ENCODE measurements at places on chromosomes 13 and 19.

GRCh38 chr19:36030264-36031148, 2.2 kb downstream of the CLIP3 start:
- DNase-seq: peak; percentile 47

DNA sequence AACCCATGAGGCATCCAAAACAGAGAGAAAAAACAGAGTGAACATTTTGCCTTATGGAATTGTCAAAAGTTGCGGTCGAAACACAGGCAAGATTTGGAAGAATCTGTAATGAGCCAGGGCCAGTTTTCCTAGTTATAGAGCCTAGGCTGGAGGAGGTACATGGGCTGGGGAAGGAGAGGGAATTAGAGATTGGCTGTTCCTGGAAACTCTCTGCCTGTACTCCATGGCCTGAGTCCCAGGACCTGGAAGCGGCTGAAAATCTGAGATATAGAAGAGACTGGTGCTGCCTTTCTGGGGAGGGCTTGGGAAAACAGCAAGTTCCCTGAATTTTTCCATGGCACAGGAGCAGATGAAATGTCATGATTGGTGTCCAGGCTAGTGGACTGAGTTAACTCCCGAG, 122.8 kb upstream of the KLF12 start:
- DNase-seq: no peak

GRCh38 chr13:112175162-112176075, 108.5 kb downstream of the SOX1 start:
- no peak for DNase-seq

DNA sequence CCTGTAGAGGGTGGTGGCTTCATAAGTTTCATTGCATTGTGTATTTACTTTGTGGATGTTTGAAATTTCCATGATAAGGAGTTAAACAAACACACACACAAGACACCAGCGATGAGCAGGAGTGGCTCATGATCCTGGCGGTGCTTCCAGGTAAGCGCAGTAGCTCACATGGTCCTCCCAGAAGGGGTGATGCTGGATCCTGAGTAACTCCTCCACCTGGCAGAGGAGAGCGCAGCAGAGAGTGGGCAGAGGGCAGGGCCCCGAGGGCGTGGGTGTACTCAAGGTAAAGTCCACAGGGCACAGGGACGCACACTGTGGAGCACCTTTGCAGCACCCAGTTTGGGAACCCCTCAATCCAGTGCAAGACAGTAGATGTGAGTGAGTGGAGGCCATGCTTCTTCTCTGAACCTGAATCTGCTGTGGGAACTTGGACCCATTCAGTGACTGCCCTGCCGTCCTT, 54.0 kb downstream of the RFX2 start:
- no peak for DNase-seq

DNA sequence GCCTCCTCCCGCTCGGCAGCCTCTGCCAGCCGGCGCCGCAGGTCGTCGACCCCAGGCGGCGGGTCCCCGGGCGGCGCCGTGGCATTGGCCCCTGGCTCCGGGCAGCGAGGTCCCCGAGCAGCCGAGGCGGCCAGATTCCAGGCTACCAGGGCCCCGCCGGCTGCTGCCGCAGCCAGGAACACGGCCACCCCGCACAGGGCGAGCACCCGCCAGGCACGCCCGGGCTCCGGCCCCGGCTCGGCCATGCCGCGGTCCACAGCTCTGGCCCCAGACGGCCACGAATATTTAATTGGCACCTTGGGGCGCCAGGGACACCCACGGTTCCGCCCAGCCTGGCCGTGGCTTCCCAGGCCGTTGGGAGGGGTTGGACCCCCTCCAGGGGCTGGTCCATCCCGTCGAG, at the start of gene CCDC194:
Gene CCDC194, minus strand, starts transcription at position 283 of the 400 bp plus-strand sequence. Its CDS starts 38 bp downstream, at position 245.
- DNase-seq: no peak

DNA sequence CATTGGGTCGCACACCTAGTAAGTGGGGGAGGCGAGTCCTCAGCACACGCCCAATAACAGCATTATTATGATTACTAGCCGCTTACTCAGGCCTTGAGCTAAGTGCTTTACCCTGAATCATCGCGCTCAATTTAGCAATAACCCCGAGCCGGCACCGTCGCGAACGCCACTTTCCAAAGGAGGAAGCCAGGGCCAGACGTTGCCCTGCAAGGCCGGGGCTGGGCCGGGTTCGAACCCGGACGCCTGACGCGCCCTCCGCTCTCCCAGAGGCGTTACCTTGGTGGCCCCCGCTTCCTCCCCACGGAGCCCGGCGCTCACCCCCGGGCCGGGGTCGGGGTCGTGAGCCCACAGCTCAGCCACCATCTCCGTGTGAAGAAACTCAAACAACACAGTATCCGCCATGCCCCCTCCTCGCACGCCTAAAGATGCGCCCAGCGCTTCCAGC, at the start of gene TRAPPC6A:
Gene TRAPPC6A, minus strand, starts transcription at position 421 of the 445 bp plus-strand sequence. Its CDS starts 19 bp downstream, at position 402.
- DNase-seq: peak; percentile 53

DNA sequence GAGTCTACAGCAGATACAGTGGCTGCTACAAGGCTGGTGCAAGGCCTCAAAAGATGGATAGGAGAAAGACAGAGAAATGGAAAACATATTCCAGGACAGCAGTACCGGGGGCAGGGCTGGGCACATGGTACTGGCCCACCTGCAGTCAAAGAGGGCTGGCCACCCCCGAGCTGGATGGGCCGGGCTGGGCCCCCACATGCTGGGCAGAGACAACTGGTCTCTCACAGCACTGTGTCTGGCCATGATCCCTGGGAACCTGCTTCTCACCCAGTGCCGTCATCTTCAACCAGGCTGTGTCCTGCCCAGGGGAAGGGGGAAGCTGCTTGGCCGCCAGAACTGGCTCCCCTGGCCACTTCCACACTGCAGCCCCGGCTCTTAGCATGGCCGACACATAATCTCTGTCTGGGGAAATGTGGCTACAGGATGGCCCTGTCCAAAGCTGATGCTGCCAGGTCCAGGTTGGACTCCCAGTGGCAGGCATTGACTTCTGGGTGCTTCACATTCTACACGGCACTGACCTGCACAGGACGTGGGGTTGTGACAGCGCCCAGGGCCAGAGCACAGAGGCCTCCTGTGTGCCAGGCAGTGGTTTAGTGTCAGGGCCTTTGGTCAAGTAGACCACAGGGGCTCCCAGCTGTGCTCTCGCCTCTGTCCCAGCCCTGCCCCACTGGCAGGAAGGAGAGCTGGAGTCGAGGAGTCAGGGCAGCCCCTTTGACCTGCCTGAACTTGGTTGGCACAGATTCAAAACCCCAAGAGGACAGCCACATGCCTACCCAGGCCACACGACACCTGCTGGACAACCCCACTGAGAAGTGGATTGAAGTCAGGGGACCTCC, 21.7 kb downstream of the PEPD start:
- no peak for DNase-seq

DNA sequence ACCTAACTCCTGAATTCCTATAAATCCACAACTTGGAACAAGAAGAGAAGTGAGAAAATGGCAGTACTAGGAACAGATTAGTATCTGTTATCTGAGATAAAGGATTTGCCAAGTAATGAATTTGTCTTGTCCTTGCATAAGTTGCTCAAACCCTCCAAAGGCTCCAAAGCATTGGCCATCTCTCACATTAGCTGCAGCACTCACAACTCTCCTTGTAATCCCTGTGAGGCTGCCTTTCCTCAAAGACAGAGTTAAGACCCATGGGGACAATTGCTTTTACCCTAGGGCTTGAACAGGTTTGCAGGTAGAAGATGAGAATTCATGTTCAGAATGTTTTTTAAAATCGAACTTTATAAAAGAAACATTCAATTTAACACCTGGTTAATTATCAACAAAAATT, 1702.2 kb downstream of the EFNB2 start:
- no peak for DNase-seq

DNA sequence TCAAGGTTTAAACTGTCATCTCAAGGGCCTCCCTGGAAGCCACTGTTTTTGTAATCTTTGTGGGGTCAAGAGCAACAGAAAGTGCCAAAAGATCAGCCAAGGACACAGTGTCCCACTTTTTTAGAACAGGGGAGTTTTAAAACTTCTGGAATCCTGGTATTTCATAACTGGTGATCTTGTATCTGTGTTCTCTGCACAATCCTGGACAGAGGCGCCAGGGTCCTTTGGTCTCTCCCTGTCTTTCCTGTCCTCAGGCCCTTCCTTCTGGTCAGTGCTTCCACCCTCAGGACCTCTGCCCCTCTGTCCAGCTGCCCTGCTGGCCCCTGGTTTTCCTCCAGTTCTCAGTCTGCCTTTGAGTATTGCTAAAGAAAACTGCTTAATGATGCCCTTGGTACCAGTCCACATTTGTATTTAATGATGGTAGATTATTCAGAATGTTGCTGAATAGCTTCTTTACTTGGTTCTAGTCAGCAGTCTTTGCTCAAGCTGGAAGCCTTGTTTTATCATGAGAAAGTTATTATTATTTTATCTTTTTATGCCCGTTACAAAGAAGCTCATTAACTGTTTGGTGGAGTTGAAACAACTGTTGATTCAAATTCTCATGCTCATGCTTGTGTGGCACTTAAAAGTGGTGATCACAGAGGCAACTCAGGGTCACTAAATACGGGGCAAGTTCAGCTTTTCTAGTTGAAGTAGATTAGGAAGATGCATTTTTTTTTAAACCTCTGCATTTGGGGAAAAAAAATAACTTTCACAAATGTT, 47.5 kb downstream of the WASF3 start:
- no peak for DNase-seq

GRCh38 chr19:40191836-40192646, 815 bp downstream of the MAP3K10 start:
- peak; percentile 15 for DNase-seq

DNA sequence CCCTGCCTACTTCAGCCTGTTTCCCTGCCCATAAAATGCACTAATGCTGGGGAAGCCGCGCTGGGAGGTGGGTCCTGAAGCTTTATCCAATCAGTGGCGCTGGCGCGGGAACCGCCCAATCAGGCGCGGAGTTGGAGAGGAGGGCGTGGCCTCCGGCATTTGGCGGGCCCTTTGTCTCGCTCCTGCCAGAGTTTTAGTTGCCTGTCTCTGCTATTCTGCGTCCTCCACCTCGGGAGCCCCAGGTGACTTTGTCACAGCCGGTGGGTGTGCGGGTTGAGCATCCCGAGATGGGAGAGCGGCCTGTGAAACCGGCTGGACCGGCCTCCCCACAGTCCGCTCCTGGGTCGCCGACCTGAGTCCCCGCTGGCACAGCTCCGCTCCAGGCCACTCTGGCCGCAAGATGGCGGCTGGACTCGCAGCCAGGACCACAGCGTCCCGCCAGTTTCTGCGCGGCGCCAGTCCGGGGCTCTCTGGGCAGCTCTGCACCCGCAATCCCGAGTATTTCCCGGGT, 30.7 kb upstream of the ZNF429 start:
- peak; percentile 58 for DNase-seq

- DNase-seq: no peak
Observed at GRCh38 chr19:30120860-30121484, 178.9 kb downstream of the URI1 start.

GRCh38 chr13:26422036-26422435, 135.4 kb upstream of the WASF3 start:
- no peak for DNase-seq

- no peak for DNase-seq
Observed at GRCh38 chr13:79898202-79898826, 417.4 kb downstream of the NDFIP2 start.

GRCh38 chr19:18306888-18307260, 16.0 kb downstream of the LSM4 start:
- DNase-seq: peak; percentile 44

DNA sequence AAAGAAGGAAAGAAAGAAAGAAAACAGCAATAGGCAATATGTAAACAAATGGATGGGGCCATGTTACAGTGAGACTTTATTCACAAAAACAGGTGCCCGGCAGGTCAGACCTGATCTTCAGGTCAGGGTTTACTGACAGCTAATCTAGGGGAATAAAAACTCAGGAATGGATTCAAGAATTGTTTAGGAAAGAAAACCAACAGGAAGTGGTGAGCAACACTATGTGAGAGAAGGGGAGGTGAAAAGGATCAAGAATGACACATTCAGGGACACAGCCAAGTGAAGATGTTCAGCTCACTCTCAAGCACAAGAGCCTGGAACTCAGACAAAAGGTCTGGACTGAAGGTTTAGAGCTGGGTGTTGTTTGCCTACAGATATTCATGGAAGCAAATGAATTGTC, 244.5 kb downstream of the EFNB2 start:
- peak; percentile 73 for DNase-seq

- DNase-seq: no peak
Observed at GRCh38 chr13:61039302-61039701, 376.3 kb downstream of the PCDH20 start.

DNA sequence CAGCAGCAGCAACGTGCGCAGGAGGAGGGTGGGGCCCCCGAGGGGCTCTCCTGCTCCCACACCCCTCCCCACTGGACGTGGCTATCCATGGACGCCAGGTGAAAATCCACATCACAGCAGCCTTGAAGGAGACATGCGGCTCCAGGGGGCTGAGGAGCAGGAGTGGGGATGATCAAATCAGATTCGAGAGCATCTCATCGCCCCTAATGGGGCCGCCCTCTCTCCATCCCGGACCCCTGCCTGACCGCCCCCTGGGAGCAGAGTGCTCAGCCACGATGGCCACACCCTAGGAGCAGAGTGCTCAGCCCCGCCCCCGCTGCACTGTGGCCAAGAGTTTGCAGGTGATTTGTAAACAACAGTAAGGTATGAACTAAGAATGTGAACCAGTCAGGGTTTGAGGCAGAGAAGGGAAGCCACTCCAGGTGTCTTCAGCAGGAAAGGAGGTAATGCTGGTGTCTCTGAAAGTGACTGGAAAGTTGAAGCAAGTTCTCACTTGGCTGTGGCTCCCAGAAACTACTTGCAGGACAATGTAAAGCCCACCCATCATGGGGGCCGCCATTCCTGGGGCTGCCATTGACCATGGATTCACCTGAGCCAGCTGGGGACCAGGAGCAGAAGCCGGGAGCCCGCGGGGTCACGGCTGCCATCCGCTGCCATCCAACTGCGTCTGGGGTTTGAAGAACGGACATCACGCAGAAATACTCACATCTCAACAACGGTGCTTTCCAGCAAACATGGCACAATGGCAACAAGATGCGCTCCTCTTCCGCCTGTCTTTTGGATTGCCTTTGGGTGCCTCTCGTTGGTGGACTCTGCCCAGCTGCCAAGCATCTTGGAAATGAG, 71.8 kb downstream of the SPACA7 start:
- DNase-seq: no peak

DNA sequence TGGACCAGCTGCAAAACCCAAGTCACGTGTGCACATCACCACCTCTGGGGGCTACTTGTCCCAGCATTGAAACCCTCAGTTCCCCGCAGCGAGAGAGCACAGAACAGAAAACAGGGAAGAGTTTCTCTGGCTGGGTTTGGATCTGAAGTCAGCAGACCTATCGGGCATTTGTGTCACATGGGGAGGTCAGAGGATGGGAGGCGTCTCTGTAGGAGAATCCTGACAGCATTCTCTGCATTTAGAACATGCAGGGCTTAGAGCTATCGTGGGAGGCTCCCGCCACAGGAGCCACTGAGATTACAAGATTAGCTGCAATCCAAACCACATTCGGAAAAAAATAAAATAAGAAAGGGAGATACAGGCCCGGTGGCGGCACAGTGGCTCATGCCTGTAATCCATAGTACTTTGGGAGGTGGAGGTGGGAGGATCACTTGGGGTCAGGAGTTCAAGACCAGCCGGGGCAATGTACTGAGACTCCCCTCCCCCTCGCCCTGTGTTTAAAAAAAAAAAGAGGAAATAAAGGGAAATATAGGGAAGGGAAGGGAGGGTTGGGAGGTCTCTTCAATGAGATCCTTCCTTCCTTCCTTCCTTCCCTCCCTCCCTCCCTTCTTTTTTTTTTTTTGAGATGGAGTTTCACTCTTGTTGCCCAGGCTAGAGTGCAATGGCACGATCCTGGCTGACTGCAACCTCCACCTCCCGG, 2.9 kb upstream of the TLE6 start:
- DNase-seq: peak; percentile 78
